ENCODE measurements at places on chromosomes 2 and 18. TPM values are rescaled to one million over a fixed set of nuclear protein-coding genes. Genes with fewer than 3 reads are reported as not detected.

WDFY1 gene
- total RNA-seq = 51.4 TPM

DNA sequence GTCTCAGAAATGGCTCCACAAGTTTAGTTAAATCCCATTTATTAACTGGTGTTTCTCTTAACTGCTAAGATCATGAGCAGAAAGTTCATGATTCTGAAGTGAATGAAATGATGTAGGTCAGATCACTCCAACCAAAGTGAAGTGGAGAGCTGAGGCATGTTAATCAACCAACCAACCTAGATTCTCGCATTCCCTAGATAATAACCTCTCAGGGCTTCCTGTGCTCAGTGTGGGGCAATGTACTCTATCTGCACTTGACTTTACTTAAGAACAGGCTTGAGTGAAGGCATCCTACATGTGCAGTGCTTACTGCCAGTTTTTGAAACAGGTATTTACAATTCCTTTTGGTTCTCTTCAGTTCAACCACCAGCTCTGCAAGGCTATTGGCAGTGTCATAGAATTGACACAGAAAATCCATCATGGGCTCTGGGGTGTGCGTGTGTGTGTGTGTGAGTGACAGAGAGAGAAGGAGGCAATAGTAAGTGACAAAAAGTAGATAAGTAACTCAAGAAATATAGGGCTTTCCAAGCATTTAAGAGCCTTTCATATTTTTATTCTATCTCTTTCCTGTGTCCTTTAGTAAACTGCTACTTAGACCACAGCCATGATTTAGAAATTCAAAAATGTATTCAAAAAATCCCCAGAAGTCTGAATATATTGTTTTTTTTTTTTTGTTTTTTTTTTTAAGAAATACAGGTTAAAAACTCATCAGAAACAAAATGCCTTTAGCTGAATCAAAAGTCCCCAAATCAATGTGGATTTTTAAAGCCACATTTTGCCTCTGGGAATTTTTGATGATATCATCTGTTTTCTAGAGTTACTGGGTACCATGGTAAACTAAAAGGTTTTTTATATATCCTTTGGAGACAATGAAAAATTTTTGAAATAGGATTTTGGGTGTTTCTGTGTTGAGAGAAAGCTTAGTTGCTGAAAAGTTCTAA lies 28.6 kb downstream of the DOCK10 start:
- DNase-seq = no peak

DNA sequence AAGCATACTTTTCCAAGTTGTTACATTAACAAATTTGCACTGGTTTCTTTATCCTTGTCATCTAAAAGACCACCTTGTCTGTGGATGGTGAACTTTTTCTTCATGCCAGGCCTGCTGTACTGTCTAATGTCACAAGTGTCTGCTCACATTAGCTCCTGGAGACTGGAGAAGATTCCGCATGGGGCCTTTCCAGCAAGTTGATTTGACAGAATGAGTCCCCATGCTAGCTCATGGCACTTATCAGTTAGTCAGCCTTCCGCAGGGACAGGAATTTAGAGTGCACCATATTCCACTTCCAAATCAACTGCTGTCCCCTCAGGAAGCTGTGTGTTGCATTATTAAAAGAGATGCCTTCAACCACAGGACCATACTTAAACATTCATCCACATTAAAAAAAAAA lies 41.4 kb upstream of the LRPPRC start:
- DNase-seq = no peak

DNA sequence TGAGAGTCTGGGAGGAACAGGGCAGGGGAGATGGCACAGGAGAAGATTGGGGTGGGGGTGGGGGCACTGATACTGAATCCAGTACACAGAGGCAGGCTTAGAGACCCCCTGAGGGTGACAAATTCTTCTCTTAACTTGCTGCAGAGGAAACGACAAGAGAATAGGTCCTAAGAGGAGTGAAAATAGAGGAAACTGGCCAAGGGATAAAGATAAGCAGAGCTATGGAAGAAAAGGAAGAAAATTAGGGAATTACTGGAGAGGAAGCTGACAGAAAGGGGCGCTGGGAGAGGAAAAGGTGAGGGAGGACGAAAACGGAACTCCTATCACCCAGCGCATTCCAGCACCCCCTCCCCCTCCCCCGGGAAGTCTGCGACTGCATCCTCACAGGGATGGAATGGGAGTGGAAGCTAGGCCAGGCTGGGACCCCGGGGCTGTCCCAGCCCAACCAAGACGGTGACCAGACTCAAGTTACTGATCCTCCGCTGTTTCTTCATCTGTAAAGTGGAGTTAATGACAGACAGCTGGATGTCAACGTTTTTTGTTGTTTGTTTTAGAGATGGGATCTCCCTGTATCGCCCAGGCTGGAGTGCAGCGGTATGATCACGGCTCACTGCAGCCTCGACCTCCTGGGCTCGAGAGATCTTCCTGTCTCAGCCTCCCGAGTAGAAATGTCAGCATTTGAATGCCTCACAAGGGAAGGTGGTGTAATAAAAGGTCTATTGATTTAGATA lies 2.6 kb upstream of the EMX1 start:
- no peak for DNase-seq
